ENCODE measurements at places on chromosomes 7 and 10. TPM values are rescaled to one million over a fixed set of nuclear protein-coding genes. Genes with fewer than 3 reads are reported as not detected.

Gene ADAMTS14
- total RNA-seq = not detected

DNA sequence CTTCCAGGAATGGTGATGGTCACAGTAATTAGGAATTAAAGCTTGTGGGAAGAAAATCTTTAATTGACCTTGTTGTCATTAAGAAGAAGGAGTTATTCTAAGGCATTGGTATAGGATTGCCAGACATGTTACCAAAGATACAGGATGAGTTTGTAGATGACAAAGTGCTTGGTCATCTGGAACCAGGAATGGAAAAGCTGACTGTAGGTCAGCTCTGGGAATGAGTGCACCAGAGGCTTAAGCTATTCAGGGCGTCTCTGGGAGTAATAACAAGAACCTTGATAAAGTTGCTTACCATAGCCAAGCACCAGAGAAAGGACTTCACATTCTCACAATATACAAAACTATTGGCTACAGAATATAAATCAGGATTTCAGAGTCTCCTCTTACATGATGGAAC, 89.0 kb downstream of the PHTF2 start:
- no peak for DNase-seq

- DNase-seq = no peak
Observed at GRCh38 chr7:113040849-113041248, 45.8 kb downstream of the GPR85 start.

DNA sequence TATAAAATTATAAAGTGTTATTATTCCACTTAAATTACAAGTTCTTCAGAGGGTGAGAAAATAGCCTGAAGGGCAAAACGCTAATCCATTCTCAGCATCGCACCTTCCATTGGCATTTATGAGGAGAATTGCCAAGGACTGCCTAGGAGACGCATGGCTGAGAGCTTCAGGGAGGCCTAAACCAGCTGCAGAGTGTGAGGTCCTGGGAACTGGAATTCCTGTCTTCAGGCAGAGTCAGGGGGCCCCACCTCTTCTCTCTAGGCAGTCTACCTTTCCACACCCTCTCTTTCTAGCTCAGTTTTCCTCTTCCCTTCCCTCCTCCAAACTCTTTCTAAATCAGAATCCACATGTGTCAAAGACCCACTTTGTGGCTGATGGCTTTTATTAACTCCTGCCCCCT, 35.3 kb downstream of the LRRC72 start:
- DNase-seq = no peak

Gene FAM241B
- 4.9 TPM for total RNA-seq

Gene CPA5
- not detected for total RNA-seq

Gene ANKRD61
- 0.72 TPM for total RNA-seq

Gene AP5Z1
- total RNA-seq = 12.9 TPM

- no peak for DNase-seq
Observed at GRCh38 chr10:1668399-1668798, 68.9 kb downstream of the ADARB2 start.

DNA sequence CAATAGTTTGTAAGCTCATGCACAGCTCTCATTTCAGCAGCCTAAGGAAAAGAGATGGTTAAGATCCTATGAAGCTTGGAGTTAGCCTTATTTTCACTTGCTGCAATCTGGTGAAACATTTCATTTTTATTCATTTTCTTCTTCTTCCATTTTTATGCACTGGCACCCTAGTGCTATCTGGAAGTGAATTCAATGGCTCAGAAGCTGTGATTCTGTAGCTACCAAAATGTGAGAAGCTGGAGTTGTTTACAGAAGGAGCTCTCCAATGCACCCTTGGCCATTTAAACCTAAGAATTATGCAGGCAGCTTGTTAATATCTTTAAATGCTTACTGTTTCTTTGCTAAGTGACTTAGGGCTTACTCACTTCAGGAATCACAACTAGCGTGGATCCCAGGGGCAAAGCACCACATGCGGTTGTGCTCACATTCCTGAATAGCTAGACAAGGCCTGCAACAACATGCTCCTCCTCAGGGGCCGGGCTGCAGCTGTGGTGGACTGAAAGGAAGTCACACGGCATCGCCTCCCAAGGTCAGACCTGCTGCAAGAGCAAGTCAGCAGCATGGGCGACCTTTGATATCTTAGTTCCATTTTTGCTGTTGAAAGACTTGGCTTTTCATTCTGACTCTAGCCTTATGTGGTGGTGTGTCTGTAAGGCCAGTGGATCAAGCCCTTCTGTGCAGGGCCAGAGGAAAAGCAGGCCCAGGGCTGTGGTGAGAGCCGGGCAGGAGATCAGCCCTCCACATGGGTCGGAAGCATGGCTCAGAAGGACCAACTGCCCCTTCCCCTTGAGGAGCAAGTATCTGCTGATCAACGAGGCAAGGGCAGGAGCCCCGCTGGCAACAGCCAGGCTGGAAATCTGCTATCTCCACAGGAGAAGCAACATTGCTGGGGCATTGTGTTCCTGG, 91.9 kb upstream of the MBL2 start:
- no peak for DNase-seq

DNA sequence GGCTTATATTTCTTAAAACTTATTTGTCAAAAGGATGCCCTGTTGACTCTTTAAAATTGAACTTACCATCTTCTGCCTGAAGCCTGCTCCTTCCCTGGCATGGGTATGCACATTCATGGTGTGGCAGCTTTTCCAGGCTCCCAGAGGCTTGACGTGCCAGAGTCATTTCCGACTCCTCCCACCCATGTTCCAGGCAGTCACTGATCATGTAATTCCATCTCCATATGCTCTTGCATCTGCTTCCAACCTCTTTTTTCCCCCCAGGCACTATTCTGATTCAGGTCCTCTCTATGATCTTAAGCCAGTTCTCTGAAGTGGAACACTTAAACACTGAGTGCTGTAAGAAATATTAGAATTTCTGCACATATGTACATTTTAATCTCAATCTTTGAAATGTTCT, 82.2 kb downstream of the CFAP58 start:
- DNase-seq = no peak

GRCh38 chr10:99921948-99922347, 87.8 kb downstream of the DNMBP start:
- DNase-seq = no peak

DNA sequence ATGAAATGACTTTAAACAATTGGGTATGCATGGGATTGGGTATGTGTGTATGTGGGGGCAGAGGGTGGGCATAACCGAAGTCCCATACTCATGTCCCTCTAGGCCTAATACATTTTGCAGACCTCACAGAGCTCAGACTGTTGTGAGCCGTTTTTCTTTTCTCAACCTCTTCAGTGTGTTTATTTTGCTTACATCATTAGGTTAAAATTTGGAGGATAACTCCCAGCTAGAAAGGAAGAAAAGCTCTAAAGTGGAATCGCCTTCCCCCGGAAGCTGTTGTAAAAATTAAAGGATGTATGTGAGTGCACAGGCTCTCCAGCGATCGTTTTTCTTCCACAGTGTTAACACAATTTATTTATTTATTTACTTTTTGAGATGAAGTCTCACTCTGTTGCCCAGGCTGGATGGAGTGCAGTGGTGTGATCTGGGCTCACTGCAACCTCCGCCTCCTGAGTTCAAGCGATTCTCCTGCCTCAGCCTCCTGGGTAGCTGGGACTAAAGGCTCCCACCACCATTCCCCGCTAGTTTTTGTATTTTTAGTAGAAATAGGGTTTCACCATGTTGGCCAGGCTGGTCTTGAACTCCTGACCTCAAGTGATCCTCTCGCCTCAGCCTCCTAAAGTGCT, 1.5 kb upstream of the H2AZ2 start:
- DNase-seq = no peak

DNA sequence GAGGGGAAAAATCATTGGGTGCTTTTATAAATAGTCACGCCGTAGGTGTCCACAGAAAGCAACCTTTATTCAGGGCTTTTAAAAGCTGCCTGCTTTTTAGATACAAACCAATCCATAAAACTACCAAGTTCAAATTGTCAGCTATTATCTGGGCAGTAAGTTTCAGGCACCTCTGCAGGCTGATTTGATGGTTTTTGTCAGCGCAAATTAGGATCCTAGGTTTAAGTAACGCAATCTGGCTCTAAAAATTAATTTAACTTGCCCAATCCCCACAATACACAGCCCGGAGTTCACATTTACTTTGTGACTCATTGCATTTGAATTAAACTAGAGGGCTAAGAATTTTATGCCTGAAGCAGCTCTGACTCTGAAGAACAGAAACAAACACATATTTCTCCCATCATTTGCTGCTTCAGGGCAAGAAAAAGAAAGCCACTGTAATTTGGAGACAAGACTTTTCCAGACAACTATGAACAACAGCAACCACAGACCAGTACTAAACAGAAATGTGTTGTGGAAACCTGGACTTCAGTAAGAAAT, 43.3 kb downstream of the NRP1 start:
- DNase-seq = no peak

- peak; percentile 43 for DNase-seq
Observed at GRCh38 chr10:31083765-31084184, 52.1 kb upstream of the ZNF438 start.

GRCh38 chr10:31940839-31941653, 12.4 kb upstream of the ARHGAP12 start:
- DNase-seq = peak; percentile 93

DNA sequence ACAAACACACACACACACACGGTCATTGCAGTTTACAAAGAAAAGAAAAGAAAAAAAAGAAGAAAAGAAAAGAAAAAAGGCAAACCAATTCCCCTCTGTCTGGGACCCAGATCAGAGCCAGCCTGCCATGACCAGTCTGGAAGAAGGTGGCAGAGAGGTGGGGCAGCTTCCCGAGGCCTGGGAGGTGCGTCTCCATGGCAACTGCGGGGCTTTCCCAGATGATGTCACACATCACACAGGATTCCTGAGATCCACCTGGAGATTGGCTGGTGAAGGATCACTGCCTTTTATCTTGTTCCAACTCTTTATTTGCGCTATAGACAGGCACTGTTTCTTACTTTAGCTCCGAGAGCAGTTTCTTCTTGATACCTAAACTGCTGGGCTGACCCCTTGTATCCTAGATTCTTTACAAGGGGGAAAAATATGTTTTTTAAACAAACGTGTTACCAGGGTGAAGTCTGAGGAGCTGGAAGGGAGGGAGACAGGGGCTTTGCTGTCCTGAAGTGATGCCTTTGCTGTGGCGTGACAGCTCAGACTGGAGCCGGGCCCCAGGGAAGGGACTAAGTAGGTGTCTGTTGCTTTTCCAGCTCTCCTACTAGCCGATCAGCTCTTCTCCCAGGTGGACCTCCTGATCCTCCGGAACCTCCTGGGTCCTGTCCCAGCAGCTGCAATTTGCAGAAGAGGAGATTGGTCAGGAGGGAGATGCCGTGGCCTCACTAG, 298.5 kb downstream of the KLF6 start:
- no peak for DNase-seq

Gene GPR15LG
- not detected for total RNA-seq

DNA sequence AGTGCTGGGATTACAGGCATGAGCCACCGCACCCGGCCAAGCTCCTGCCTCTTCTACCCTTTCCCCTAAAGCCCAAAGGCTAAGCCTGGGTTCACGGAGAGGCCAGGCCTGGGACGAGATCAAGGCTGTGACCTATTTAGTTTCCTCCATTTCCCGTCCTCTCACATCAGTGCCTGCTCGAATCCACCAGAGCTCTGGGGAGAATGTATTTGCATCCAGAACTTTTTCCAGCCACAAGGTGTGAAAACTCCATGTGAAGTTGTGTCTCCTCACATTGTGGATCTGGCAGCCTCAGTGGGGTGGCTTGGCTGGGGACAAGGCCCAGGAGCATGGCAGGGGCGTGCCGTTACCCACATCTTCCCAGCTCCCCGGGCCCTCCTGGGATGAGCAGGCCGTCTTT, 38.0 kb downstream of the SMKR1 start:
- DNase-seq = no peak

- DNase-seq = no peak
Observed at GRCh38 chr10:77024461-77024860, 613.1 kb downstream of the KCNMA1 start.

GRCh38 chr10:4736608-4737007, 89.4 kb upstream of the AKR1E2 start:
- DNase-seq = peak; percentile 14

- no peak for DNase-seq
Observed at GRCh38 chr7:1558181-1558811, 2.3 kb upstream of the TMEM184A start.

DNA sequence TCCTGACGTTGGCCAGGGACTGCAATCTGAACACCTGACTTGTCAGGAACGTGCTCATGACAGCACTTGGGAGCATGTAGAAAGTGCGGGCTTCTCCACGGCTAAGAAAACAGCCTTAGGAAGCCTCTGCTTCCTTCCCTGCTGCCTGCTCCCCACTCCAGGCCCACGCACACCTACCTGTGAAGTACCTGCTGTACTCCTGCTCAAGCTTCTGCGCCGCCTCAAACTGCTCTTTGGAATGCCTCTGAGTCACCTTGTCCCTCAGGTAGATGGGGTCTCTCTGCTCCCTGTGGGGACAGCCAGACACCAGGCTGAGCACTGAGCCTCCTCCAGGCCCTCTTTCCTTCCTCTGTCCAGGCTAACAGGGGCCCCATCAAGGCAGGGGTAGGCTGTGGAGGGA, 132.7 kb downstream of the DLG5 start:
- DNase-seq = no peak

- no peak for DNase-seq
Observed at GRCh38 chr7:112444505-112444904, 5.8 kb upstream of the IFRD1 start.

Gene ETV1
- total RNA-seq = 81.6 TPM

GRCh38 chr7:44067064-44067951, 1.9 kb upstream of the PGAM2 start:
- no peak for DNase-seq

DNA sequence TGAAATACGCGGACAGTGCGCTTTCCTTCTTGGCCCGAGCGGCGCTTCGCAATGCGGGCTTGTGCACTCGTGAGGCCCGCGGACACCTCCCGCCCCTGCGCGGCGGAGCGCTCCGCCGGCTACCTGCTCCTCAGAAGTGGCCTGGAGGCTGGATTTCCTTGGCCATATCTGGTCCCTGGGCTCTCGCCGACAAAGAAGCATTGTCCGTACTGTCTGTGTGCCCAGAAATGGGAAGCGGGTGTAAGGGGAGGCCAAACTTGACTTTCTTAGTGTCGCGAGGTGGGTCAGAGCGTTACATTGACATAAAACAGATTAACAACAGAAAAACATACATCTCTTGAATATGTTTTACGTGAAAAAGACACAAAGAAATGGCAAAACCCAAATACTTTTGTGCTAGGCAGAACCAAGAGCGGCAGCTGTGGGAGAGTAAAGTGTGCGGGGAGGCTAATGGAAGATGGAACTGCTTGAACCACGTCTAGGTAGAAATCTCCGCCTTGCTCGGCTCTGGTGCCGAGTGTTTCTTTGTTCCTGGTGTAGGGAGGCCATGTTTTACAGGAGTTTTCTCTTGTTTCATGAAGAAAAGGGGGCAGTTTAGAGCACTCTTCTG, 1.4 kb downstream of the LANCL2 start:
- DNase-seq = no peak

- no peak for DNase-seq
Observed at GRCh38 chr7:14286036-14286435, 296.6 kb upstream of the ETV1 start.

Gene SAP25
- 0.52 TPM for total RNA-seq

GRCh38 chr10:14456218-14456869, 125.6 kb upstream of the FRMD4A start:
- no peak for DNase-seq

Gene TEX36
- total RNA-seq = not detected

Gene EPO
- total RNA-seq = not detected

Gene TMEM130
- total RNA-seq = not detected

GRCh38 chr10:97537186-97537869, 35.3 kb upstream of the ANKRD2 start:
- DNase-seq = no peak

Data from NCI-H460 (cell line).